ENCODE measurements at places on chromosomes 2 and 18.

DNA sequence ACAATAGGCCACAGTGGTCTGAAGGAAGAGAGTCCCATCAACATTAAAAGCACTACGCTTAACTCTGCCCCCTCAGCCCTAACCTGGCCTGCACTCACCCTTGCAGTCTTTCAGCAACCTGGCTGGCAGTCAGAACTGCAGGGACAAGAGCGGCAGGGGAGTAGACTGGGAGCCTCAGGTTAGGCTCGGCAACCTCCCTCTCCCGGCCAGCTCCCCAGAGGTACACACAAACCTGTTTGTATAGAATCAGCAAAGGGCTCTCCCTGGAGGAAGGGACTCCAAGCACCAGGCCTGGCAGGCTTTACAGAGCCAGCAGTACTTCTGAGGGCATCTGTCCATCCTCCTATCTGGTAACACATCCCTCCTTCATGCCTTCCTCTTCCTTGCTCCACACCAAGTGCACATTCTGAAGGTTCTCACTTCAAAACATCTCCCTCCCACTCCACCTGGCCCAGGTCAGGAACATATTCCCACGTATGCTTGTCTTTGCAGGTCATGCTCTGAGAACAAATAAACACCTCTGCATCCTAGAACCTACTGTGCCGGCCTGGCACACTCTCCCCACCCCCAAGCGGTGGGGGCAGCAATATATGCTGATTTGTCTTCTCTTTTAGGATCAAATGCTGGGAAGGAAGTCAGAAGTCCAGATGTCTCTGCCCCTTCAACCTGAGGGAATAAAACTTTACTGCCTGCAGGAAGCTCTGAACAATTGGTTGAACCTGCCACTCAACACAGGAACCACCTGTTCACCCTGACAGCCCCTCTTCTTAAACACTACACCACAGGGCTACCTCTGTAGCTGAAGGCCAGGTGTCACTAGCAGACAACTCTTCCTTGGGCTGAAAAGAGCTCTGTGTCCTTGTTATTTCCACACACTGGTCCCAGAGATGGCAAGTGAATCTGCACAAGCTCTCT lies 12.6 kb upstream of the SFXN5 start:
- no peak for DNase-seq

DNA sequence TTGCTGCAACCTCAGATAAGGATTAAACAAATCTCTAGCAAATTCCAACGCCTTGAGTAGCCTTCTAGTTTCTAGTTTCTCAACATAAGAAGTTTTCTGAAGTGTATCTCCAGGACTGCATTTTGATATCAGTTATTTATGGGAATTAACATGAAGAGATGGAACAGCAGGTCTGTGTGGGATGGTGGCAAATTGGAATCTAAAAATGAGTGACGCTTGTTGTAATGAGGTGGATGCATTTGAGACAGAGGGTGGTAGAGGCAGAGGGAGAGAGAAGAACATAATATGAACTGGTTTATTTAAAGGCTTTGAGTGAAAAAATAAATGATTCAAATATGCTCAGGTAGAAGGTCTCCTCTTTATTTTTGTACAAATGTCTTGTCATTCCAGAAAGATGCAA lies 446.8 kb upstream of the GCFC2 start:
- DNase-seq: no peak

- no peak for DNase-seq
These were observed 138.7 kb upstream of the AQP4 start for GRCh38 chr18:27004056-27004829.

DNA sequence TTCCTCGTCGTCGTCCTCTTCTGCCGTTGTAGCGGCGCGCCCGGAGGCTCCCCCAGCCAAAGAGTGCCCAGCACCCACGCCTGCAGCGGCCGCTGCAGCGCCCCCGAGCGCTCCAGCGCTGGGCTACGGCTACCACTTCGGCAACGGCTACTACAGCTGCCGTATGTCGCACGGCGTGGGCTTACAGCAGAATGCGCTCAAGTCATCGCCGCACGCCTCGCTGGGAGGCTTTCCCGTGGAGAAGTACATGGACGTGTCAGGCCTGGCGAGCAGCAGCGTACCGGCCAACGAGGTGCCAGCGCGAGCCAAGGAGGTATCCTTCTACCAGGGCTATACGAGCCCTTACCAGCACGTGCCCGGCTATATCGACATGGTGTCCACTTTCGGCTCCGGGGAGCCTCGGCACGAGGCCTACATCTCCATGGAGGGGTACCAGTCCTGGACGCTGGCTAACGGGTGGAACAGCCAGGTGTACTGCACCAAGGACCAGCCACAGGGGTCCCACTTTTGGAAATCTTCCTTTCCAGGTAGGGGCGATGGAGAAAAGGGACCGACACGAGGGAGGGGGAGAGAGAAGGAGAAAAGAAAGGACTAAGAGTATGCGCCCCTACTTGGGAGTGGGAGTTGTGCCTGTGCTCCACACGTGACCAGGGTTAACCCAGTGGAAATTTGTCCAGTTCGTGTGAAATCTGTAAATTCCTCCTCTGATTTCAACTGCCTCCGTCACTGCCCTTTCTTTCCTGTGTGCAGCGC lies 800 bp downstream of the HOXD13 start:
- DNase-seq: no peak

GRCh38 chr2:168480356-168480755 lies 24.3 kb downstream of the CERS6 start:
- DNase-seq: no peak

DNA sequence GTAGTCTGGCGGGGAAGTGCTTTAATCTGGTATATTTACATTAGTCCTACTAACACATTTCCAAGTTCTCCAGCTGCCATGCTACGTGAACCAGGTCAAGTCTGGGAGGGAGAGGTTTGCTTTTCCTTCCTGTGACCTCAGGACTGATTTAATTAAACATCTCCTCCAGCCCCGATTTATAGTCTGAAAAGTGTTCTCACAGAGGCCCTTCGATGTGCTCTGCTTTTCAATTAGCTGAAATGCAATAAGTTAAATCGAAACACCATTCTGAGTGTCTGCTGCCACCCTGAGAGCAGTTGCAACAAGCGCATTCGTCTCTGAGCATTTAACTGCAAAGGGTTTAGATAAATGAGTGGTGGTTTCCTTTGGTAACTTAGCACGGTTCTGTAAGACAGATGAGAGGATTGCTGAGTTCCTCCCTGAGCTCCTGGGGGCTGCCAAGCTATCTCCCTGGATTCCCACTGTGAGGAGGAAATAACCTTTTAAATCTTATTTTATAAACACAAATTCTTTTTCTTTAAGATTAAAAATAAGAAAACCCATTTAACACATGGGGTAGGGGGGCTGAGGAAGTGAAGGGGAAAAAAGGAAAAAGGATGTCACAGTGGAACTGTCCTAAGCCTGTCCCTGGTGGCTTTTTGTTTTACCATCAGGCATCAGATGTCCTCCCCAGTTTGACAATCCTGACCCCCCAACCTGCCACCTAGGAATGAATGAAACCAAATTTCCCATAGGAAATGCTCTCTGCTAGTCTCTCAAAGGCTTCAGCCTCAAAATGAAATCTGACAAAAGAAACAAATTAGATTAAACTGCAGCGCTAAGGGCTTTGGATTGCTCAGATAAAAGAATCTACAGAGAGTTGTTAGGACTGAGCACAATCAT lies 56.5 kb upstream of the CREB1 start:
- no peak for DNase-seq

DNA sequence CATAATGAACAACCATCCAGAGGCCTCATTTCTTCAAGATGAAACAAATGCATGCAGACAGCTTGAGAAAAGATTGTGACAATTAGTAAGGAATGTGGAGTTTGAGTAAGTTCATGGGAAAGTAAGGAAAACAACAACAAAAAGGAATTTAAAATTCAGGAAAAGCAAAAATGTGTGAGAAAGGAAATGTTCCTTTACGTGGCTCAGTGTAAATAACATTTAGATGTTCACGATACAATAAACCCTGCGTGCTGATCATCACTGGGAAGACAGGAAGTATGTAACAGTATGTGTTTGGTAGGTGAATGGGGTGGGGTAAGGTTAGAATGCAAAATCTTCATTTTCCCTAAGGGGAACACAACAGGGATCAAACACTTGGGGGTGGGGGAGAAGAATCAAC lies 72.7 kb downstream of the TRIP12 start:
- DNase-seq: no peak

- no peak for DNase-seq
These were observed 54.2 kb downstream of the NCAPH start for GRCh38 chr2:96389736-96390135.

DNA sequence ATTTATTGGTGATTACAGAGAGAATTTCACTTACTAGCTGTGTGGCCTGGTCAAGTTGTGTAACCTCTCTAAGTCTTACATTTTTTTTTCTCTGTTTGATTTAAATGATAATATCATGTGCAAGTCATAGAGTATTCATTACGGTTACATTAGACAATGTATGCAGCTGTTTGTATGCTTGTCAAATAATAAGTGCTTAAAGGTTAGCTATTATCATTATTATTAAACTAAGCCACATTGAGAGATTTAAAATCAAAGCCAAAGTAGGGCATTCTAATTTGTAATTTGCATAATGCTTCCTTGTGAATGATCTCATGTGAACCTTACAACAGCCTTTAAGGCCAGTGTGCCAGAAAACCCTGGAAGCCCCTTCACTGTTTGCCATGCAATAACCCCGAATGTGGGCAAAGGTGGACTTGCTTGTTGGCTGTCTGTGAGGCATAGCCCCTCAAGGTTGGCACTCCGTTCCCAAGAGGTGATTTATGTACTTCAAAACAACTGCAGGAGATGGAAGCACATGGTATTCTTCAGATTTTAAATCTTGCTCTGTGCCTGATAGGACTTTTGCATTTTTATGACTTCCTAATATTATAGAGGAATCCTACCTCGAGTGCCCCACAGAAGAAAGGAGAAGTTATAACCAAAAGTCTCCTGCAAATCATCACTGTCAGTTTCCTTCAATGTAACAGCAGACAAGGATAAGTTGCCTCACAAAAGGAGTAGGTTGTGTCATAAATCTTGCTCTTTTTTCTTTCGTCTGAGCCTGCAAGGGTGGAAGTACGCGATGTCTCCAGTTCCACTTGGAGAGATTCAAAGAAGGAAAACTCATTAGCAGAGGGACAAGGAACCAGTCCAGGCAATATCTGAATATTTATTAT lies 272.0 kb downstream of the TGIF1 start:
- DNase-seq: no peak

Data from stimulated activated CD4-positive, alpha-beta T cell treated with anti-CD3 and anti-CD28 coated beads, Interleukin-15, amount 100 ng/mL, for 1 hour (primary cell).